Suppressor macrophage treated with lipopolysaccharide for 4 hours (primary cell): ENCODE measurements at places on chromosomes 2 and 18.
A peak's percentile ranks its signal among the peaks of the same experiment; 100 is the strongest.

GRCh38 chr2:98898423-98898841 is 37.6 kb downstream of the CRACDL start:
- DNase-seq: no peak

DNA sequence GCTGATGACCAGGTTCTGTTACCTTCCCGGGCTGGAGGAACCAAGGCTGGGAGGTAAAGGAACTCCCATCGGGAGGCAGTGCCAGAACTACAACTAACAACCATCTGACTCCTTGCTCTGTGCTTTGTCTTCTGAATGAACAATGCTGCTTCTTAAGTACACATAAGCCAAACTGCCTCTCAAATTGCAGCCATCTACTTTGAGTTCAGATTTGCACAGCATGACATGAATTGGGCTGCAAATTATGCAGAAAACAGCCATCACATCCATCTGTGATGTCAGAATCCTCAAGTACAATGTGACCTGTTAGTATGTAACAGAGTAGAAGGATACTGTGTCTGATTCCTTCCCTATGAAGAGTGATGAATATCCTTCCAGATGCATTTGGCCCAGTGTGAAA is 290.6 kb downstream of the ZNF521 start:
- DNase-seq: no peak

DNA sequence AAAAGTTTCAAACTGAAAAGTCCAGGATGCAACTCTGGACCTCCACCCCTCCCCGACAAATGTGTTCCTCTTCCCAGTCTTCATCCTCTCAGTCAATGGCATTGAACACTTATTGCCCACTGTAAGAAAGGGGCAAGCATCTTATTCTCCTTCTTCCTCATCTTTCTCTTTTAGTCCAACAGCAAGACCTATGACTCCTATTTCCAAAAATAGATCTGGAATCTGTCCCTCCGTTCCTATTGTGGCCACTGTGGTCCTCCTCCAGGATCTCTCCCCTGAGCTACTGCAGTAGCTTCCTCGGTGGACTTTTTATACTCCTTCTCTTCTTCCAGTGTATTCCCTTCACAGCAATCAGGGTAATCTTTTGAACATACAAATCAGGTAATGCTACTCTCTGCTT is 28.0 kb upstream of the ARHGAP25 start:
- DNase-seq: no peak

DNA sequence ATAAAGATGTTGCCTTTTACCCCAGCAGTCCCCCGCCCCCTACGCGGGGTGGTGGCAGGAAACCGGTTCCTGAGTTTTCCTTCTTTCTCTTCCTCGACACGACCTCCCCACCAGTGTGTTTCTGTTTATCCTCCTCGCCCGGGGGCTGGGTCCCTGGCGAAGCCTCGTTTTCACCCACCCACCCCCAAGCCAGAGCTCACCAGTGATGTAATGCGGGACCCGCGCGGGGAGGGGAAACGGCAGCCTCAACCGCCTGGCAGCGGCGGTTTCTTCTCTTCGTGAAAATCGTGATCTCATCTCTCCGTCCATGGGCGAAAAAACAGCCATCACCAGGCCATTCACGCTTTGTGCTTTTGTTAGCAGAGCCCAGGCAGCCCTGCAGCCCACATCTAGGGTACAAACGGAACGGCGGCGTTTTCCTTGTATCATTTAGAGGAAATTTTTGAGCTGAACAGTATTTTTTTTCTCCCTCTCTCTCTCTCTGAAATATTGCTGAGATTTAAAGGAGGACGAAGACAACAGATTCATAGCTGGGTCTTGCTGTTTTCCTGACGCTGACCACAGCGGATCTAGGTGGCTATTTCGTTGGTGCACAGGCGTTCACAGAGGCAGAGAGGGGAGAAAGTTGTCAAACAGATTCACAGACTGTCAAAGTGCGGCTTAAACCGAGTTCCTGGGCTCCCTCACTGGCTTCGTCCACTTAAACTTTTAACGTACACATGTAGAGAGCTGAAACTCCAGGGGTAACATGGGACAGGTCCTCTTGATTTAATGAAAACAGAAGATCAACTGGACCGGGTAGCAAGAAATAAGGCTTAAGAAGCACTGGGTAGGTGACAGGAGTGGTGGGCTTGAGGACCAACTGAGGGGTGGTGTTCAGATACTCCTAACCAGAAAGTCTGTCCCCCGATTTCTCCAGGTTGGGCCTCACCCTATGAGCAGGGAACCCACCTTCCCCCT is 21.9 kb upstream of the PAX3 start:
- DNase-seq: peak; percentile 61

DNA sequence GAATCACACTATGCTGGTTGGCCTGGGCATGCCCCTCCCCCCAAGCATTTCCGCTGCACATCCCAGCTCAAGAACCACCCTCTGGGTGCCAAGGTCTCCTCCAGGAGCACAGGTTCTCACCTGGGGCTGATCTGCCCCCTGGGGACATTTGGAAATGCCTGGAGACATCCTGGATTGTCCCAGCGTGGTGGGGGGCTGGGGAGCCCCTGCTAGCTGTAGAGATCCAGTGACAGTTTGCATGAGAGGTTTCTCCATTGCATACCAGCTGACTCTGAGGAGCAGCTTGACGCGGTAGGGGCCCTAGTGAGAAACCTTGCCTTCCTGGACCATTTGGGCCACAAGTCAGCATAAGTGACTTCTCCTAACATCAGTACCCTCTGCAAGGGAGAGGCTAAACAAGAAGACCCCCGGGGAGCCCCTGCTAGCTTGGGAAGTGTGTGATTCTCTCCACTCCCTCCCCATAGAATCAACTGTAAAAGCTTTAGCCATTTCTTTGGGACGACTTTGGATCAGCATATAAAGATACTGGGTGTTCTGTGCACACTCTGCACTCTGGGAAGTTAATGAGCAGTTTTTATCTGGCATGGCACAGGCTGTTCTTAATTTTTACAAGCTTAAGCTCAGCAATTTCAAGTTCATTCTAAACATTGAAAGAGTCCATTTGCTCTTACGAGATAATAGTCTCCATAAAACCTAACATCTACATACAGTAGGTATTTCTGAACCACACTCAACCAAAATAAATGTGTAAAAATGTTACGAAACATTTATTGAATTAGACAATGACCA is 94.1 kb downstream of the GBX2 start:
- DNase-seq: no peak

GRCh38 chr2:208392300-208392699 is 14.3 kb upstream of the PTH2R start:
- no peak for DNase-seq

DNA sequence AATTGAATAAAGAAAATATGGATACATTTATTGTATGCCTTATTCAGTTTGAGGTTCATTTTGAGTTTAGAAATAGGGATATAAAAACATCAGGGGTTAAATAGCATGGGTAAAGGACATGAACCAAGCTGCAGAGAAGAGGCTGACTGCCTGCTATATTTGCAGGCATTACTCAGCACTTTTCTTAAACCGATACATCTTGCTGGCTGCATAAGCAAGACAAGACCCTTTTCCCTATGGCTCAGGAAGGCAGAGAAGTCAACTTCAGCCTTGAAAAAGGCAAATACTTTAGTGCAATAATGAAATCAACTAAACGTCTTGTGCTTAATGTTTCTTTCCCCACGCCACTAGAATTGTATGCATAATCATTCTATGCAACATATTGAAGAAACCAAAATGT is 36.4 kb downstream of the SCN1A start:
- DNase-seq: no peak

- DNase-seq: no peak
These were observed 25.2 kb upstream of the FAM110C start for GRCh38 chr2:71309-72035.

GRCh38 chr18:57698571-57699276 is 77.1 kb upstream of the NARS1 start:
- no peak for DNase-seq

- DNase-seq: no peak
These were observed 16.2 kb downstream of the C2orf76 start for GRCh38 chr2:119350311-119350998.

GRCh38 chr2:96470636-96471035 is 34.5 kb downstream of the NEURL3 start:
- peak; percentile 76 for DNase-seq

DNA sequence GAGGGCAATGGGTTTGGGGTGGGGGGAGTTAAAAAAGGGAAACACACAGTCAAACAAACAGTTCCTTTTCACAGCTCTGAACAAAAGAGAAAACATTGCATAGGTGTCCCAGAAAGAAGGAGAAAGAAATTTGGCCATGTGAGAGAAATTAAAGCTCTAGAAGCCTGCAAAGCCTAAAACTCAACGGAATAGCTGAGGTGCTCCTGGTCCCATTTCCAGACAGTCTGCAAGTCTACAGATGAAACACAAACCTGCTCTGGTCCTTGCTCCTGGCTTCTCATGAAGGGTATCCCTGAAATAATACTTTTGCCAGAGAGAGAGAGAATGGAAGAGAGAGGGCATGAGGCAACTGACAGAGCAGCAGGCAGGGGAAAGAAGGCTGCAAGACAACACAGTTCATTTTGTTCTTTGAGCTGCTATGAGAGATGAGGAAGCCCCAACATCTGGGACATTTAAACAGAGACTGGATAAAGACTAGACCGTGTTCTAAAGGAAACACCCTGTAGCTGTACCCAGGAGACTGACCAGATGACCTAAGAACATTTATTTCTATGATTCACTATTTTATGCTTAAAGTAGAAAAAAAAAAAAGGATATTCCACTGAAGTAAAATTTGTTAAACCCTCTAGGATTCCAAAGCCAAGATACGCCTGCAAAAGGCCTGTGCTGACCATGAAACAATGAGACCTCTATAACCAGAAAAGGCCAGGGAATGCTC is 57.3 kb upstream of the CYP26B1 start:
- no peak for DNase-seq

GRCh38 chr2:30511122-30512083 is 64.4 kb downstream of the LCLAT1 start:
- DNase-seq: peak; percentile 25

DNA sequence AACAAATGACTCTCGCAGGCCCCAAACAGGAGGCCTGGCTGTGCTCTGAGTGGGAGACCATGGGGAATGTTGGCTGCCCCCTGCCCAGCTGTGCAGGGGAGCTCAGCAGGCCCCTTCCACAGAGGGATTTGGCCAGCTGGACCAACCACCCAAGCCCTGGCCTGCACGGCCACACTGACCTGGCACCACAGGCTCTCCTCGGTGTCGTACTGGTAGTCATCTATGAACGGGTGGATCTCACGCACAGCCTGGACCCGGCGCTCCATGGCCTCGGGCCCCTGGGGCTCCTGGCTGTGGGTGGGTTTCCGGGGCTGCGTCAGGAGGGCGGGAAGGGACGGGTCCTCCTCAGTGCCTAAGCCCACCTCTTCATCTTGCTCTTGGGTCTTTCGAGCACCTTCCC is 74.5 kb downstream of the POLR1A start:
- DNase-seq: no peak

DNA sequence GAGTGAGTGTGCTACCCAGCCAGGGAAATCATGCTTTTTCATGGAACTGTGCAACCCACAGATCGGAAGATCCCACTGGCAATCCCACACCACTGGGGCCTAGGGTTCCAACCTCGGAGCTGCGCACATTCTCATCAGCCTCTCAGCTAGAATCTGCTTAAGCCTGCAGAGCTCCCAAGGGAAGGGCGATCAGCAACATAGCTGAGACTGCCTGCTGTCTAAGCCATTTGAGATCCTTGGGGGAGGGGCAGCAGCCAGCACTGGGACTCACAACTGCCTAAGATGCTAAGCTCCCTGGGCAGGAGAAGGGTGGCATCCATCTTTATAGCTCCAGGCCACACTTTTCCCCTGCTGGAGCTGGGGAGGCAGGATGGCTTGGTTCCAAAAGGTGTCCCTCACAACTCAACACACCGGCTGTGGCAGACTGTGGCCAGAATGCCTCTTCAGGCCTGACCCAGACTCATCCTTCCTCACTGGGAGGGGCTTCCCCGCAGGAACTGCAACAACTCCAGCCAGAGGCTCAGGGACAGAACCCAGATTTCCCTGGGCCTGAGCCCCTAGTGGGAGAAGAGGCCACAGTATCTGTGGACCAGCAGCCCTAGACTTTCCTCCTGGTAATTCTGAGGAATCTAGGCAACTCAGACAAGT is 1133.3 kb upstream of the PIK3C3 start:
- no peak for DNase-seq

GRCh38 chr2:235605312-235606003 is 111.6 kb downstream of the AGAP1 start:
- no peak for DNase-seq

- DNase-seq: no peak
These were observed 870.2 kb downstream of the CBLN2 start for GRCh38 chr18:71673954-71674353.

DNA sequence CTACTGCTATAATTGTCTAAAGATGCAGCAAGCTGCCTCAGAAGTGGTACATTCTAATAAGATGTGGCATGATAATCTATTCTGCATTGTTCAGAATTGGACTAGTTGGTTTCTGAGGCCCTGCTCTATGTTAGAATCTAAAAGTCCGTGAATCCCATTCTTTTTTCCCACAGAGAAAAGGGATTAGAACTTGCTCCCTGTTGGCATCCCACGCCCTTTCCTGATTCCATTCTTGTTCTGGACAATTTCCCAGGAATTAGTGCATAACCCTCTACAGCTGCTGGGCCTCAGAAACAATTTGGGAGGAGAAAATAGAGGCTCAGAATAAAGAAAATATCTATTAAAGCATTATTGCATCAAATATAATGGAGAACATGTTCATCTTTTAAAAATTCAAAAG is 282.7 kb downstream of the NRXN1 start:
- no peak for DNase-seq

DNA sequence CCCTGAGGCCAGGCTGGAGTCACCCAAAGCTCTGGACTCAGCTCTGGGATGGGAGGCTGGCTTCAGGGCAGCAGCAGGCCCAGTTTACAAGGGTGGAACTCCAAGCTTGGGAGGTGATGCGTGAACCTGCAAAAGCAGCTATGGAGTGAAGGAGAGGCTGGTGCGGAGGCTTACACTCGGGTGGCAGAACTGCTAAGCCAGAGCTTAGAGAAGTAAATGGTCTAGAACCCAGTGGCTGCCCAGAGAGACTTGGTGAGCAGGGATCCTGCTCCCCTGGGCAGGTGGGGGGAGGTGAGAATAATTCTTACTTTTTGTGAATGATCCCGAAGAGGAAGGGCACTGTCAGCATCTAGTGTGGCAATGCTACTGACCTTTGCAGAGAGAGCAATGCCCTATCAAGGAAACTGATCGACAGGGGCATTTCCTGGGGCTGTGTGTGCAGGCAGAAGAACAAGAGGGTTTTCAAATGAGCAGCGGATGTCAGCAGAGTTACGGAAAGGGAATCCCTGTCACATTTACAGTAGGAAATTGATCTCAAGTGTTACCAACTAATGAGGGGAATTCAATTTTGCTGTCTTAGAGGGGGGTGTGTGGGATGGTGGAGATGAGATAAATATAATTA is 80.4 kb downstream of the TGFA start:
- DNase-seq: peak; percentile 47

DNA sequence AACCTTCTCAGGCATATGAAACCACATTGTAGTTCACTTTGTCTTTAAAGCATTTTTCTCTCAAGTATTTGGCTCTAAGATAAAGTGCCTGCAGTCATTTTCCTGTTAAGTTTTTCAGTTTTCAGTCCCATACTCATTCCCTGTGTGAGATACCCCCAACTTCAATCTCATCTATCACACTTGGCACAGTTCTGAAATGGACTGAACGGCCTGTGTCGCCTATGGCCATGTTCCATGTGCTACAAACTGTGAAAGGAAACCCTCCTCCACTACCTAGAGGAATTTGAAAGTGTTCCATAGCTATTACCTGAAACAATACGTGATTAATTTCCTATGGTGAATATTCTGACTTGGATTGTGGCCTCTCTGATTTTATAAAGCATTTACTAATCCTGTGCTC is 319.1 kb downstream of the CTNNA2 start:
- no peak for DNase-seq
